ENCODE measurements at places on chromosomes 3 and 15.

DNA sequence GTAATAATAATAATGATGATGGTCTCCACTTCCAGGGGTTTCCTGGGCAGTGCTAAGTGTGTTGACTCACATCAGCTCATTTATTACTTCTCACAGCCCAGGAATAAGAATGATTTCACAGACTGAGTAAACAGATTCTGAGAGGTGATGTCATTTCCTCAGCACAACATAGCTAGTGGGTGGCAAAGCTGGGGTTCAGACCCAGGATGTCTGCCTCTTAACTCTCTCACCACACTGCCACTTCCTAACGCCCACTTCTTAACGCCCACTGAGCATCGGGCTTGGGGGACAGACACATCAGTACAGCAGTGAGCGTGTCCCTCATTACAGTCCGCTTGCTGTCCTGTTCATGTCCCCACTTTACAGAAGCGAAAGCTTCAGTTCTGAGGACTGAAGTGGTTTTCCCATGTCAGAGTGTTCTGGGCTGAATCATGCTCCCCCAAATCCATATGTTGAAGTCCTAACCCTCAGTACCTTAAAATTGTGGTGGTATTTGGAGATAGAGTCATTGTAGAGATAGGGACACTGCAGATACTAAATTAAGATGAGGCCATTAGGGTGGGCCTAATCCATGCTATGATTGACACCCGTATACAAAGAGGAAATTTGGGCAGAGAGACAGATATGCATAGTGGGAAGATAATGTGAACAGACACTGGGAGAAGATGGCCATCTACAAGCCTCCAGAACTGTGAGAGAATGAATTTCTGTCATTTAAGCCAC lies 68.0 kb downstream of the ATP2B2 start:
- DNase-seq, result no peak

- no peak for DNase-seq
These were observed 27.7 kb downstream of the PTX3 start for GRCh38 chr3:157464321-157464720.

GRCh38 chr3:152258448-152259393 lies 10.0 kb upstream of the MBNL1 start:
- DNase-seq, result no peak

DNA sequence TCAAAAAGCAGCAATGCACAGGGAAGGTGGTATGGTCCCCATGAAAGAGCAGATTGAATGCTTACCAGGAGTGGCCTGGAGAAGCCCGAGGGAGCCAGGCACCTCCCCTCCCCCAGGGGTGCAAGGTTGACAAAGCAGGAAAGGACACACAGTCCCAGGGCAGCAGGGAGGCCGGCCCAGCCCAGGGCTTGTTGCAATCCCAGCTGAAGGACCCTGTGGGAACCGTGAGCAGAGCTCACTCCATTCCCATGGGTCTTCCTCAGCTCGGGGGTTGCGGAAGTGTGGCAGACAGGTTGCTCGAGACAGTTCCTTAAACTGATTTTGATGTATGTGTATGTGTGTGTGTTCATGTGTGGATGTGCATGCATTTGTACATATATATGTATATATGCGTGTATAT lies 15.8 kb downstream of the UROC1 start:
- DNase-seq, result no peak

DNA sequence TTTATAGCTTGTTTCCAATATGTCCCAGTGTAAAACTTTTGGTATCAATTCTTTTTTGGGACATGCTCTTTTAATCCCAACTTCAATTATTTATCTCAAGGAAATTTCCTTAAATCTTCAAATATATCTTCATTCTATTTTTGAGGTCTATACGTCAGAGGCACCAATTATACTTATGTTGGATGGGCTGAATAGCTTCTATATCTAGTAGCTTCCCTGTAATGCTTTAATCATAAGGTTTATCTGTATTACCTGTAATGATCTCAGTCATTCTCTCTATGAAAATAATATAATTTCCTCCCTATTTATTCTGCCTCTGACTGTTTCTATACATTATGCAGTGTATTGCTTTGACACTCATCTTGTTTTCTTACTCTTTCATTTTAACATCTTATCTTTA lies 29.9 kb upstream of the MCCC1 start:
- DNase-seq, result no peak

- peak; percentile 89 for DNase-seq
These were observed at the start of gene FRMD5 for GRCh38 chr15:44195151-44195740. FRMD5 (minus strand) TSS chr15:44195271.

DNA sequence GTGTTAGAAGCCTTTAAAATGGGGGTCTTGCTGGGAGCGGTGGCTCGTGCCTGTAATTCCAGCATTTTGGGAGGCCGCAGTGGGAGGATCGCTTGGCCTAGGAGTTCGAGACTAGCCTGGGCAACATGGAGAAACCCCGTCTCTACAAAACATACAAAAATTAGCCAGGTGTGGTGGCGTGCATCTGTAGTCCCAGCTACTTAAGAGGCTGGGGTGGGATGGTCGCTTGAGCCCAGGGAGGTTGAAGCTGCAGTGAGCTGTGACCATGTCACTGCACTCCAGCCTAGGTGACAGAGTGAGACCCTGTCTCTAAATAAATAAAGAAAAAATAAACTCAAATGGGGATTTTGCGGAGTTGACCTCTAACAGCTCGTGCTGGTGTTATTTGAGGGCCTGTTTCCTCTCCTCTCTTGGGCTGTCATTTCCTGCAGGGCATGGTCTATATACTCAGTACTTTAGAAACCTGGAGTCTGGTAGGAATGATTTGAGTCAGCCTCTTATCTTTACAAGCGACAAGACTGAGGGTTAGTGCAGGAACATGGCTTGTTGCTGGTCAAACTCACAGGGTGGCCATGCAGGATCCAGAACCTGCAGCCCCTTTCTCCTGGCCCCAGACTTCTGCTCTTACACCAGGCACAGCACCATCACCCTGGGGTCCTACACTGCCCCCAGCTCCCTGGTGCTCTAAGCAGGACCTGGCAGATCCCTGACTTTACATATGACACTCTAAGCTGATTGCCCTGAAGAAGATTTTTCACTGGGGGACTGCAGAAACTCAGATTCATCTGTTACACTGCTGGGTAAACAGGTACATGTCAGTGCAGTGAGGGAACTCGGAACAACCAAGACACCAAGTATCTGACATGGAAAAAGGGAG lies 15.1 kb downstream of the EHD4 start:
- peak; percentile 36 for DNase-seq

DNA sequence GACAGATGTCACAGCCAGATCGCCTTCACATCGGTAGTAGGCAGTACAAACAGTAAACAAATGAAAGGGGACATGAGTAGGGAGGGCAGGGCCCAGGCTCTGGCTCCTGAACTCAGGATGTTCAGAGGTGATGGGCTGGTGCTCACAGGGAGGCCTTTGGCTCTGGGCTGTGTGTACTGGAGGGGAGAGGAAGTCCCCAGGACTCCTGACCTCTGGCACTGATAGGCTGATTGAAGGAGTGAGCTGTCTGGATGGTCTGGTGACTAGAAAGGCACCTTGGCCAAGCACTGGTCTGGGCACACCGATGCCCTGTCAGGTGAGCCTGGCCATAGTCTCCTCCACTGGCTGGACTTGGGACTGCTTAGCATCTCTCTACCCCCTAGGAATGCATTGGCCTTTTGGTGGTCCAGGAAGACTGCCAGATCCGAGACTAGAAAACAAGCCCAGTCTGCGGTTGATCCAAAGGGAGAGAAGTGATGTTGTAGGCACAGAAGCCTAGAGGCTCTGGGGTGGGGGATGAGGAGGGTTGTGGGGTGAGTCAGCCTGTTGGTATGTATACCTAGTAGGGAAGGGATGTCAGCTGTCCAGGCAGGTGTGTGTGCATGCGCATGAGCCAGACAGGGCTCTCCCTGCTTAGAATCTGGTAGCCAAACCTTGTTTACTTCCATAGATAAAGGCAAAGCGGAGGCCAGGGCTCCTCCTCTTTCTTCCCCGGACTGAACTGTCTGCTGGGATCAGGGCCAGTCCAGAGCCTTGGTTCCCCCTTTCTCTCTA lies 1.9 kb downstream of the SPINT1 start:
- DNase-seq, result no peak

GRCh38 chr3:161559177-161559998 lies 62.8 kb downstream of the OTOL1 start:
- DNase-seq, result no peak
